ENCODE measurements at places on chromosomes 13 and 19.

DNA sequence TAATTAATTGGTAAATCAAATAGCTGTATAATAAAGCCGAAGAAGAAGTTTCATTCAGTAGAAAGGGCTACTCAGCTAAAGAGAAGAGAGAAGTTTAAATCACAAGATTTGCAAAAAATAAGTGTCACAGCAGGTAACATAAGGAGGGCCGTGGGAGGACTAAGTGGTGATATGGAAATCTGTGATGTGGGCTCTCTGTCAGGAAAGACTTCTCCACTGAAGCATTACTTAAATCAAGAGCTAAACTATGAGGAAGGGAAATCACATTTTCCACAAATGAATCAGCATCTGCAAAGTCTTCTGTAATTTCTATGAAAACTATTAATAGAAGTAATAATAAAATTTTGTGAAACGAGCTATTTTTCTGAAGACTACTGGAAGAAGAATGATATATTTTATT, 153.8 kb downstream of the PCDH9 start:
- DNase-seq, result no peak

DNA sequence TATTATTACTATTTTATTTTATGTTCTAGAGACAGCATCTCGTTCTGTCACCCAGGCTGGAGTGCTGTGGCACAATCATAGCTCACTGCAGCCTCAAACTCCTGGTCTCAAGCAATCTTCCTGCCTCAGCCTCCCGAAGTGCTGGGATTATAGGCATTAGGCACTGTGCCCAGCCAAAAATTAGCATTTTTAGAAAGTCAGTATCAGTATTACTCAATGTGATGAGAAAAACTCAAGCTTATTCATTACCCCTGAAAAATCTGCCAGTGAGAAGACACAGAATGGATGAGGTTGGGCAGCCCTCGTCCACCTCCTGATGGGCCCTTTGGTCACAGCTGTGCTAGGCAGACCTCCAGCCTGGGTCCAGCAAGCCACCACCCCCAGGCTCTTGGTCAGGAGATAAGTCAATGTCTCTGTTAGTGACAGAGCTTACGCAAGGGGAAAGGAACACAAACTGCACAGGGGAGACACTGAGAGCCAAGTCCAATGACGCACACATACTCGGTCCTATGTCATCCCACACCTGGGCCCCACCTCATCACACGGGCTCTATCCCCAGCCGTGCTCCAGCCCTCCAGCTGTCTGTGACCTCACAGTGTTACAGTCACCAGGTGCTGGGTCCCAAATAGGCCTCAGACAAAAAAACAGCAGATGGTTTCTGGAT, 19.8 kb downstream of the PEPD start:
- DNase-seq, result no peak

- DNase-seq, result no peak
Observed at GRCh38 chr19:30385174-30385573, 13.0 kb downstream of the ZNF536 start.

- DNase-seq, result no peak
Observed at GRCh38 chr13:50116430-50116973, 101.3 kb downstream of the KCNRG start.

- no peak for DNase-seq
Observed at GRCh38 chr13:62932256-62932883, 1516.7 kb upstream of the PCDH20 start.

DNA sequence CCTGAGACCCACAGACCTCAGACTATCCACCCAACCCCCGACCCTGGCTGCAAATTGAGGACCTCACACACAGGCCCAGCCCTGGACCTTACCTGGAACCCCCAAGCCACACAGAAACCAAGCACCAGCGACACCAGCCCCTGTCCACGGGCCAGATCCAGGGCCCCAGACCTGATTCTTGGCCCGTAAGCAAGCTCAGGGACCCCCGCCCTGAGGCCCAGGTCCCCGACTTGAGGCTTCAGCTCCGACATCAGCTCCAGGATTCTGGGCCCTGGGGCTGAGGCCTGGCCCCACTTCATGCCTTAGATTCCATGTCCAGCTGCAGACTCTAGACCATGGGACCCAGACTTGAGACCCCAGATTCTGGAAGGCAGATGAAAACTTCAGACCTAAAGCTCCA, 6.3 kb downstream of the TTYH1 start:
- no peak for DNase-seq

DNA sequence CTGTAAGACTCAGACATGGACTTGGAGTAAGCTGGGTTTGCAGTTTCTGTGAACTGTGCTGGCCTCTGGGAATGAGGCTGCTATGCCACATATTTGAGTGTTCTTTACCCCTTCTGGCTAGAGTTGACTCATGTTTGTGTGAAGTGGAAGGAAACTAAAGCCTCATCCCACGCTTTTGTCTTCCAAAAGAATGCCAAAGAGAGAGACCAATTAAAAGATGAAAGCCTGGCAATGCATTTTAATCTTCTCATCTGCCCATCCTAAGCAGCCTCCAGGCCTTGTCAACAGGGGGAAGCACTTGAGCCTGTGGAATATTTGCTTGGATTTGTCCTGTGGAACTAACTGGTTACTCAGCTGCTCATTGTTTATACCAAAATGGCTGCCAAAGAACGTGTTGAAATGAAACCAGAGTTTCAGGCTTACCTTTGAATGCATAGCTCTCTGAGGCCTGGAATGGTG, 49.1 kb downstream of the LMO7 start:
- no peak for DNase-seq

DNA sequence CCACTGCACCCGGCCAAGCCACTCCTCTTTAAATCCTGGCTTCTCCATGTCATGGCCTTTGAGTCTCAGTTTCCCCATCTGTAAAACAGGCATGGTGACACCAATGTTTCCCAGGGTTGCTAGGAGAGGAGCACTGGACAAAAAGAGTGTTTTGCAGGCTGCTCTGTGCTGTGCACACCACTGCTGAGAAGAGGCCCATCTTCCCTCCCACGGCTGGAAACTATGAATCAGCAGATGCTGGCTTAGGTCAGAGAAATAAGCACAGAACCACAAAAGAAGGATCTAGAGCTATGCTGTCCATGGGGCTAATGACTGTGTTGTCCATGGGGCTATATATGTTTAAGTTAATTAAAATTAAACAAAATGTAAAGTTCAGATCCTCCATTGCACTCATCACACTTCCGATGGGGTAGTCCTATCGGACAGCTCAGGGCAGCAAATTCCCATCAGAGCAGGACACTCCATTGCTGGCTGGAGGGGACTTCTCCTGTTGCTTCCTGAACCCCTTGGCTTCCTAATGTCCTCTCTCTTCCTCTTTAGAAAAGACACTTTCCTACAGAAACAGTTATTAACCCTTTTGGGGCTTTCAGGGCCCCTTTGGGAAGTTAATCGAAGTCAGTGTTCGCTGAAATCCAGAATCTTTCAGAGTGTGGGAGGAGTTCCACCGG, 37.1 kb downstream of the TSHZ3 start:
- DNase-seq, result peak; percentile 2

GRCh38 chr19:23070353-23071146, 46.3 kb upstream of the ZNF730 start:
- no peak for DNase-seq

DNA sequence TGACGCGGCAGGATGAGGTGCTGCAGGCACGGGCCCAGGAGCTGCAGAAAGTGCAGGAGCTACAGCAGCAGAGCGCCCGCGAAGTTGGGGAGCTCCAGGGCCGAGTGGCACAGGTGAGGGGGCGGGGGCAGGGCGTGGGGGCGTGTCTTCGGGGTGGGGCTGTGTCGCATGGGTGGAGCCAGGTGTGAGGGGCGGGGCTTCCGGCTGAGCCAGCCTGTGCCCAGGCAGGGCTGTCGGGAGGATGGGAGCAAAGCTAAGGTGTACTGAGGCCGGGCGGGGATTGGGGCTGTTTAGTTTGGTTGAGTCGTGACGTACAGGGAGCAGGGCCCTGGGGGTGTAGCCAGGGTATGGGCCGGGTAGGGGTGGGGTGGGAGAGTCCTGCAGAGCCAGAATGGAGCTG, 62.3 kb downstream of the KCNC3 start:
- peak; percentile 37 for DNase-seq

- no peak for DNase-seq
Observed at GRCh38 chr13:101752432-101752831, 300.0 kb downstream of the ITGBL1 start.

DNA sequence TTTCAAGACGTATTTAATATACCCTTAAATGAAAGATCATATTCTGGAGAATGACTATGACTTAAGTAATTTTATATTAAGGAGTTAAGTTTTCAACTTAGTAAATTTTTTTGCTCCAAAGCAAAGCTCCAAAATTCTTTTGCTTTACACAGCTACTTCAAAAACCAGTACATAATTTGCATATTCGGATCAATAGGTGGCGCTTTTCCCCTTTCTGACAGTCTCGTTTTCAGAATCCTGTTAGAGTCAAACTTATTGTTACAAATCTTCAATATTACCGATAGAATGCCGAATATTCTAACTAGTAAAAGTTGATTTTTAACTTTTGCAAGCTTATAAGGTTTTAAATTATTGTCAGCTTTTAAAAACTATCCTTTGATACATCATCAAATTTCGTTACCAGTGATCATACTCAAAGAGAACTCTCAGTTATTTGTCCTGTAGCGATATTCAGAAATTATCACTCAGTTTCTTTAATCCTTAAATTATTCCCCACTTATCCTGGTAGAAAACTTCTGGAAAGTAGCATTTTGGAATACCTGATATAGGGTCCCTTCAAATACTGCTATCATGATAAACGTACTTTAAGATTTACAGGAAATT, 852.7 kb upstream of the KLHL1 start:
- no peak for DNase-seq

DNA sequence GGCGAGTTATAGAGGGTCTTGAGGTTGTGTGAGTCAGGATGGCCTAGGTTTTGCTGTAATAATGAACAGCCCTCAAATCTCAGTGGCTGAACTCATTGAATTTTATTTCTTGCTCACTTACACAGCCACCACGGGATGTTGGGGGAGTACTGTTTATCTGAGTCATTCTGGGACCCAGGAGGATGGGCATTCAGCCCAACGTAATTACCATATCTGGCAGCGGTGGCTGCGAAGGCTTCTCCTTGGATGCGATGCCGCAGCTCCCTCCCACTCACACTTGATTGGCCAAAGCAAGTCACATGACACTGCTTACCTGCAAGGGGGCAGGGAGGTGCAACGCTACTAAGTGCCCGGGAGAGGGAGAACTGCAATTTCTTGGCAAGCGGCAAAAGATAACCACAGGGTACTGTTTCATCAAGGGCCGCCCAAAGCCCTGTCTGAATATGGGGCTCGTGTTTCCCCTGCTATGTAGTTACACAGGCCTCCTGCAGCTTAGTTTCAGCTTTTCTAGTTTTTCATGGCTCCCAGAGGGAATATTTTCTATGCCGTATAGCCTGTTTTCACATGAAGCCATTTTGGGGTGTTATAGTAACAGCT, 19.9 kb downstream of the ZSWIM9 start:
- peak; percentile 30 for DNase-seq

DNA sequence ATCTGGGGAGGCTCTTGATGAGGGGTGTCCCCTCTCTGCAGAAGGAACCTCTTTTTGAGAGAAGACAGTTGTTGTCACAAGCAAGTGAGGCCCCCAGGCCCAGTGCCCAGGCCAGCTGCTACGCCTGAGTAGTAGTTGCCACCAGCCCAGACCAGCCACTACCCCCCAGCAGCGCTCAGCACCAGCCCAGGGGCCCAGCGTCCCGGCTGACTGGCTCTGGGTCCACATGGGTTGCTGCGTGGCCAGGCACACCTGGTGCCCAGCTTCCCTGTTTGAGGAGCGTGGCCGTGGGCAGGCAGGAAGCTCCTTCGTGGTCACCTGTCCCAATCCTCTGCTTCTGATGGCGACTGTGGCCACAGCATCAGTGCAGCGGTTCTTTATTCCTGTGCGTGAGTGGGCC, 84.7 kb downstream of the KDM4B start:
- no peak for DNase-seq

DNA sequence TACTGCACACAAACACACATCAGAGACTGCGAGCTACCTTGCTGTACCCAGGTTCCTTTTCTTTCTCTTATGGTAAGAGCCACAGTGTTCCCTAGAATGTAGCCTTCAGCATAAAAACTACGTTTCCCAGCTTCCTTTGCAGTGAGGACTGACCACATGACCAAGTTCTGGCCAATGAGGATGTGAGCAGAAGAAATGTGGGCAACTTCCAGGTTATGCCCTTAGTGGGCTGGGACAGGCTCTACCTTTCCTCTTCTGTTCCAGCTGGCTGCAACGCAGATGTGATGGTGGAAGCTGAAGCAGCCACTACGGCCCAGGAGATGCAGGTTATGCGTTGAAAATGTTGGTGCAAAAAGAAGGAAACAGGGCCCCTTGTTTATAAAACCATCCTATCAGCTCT, 27.5 kb downstream of the VRK3 start:
- no peak for DNase-seq

DNA sequence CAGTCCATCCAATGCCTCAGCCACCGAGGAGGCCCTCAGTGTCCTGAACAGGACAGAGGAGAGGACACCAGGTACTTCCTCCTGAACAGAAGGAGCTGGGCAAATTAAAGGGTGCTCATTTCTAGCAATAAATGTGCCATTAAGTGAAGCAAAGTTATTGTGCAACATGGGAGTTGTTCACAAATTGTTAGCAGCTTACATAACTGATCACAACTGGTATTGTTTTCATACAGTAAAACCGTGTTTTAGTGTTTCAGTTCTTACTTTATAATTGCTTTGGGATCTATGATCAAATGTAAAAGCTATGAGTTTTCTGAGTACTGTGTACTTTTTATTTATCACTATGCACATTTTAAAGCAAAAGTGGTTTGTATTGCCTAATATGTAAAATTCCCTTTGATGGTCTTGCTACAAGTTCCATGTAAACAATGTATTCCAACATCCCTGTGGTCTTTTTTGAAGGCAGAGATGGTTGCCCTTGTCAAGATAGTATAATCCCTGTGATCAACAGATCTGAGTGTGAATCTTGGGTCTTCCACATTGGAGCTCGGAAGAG, 263.1 kb downstream of the FGF14 start:
- DNase-seq, result no peak

DNA sequence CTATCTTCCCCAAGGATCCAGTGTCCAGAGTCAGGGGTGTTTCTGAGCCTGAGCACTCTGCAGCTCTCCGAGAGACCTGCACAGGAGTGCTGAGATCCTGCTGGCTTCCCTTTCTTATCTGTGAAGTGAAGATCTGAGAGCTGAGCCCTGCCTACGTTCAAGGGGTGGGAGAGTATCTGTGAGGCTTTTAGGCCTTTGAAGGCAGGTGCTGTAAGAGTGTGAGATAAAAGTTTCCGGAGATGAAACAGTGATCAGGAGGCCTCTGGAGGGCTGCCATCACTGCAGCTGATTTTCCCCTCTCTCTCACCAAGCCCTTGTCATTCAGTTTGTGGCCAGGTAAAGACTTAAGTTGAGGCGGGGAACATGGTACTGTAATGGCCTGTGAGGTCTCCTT, 83.1 kb downstream of the AKAP11 start:
- peak; percentile 43 for DNase-seq

All from stimulated activated CD8-positive, alpha-beta memory T cell treated with anti-CD3 and anti-CD28 coated beads, Interleukin-2, amount 100 ng/mL, for 48 hours (primary cell).